Dermis blood vessel endothelial cell (primary cell): ENCODE measurements at places on chromosomes 5 and 9. TPM values are rescaled to one million over a fixed set of nuclear protein-coding genes. Genes with fewer than 3 reads are reported as not detected.
A peak's percentile ranks its signal among the peaks of the same experiment; 100 is the strongest.

Gene IL4
- total RNA-seq, result not detected in 2 replicates

DNA sequence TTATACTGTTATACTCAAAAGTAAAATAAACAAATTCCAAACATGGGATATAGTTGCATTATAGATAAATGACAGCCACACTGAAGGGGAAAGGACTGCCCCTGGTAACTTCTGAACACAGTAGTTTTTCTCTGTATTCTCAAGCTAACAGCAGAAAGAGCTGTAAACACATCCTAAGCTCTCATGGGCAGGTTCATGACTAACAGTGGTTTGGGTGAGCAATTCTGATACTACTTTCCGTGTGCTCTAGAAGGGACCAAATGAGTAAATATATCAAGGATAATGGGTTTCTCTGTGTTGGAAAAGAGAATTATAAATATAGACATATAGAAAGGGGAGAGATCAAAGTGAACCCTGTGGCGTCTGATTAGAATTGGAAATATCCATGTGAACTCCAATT, 2.2 kb upstream of the LCN6 start:
- DNase-seq, result no peak

Gene C5orf58
- total RNA-seq, result not detected in 2 replicates

Gene DNAJC18
- total RNA-seq, result 8.6 and 9.0 TPM in 2 replicates

- DNase-seq, result no peak
Observed at GRCh38 chr5:11064763-11065450, 303.9 kb upstream of the DAP start.

DNA sequence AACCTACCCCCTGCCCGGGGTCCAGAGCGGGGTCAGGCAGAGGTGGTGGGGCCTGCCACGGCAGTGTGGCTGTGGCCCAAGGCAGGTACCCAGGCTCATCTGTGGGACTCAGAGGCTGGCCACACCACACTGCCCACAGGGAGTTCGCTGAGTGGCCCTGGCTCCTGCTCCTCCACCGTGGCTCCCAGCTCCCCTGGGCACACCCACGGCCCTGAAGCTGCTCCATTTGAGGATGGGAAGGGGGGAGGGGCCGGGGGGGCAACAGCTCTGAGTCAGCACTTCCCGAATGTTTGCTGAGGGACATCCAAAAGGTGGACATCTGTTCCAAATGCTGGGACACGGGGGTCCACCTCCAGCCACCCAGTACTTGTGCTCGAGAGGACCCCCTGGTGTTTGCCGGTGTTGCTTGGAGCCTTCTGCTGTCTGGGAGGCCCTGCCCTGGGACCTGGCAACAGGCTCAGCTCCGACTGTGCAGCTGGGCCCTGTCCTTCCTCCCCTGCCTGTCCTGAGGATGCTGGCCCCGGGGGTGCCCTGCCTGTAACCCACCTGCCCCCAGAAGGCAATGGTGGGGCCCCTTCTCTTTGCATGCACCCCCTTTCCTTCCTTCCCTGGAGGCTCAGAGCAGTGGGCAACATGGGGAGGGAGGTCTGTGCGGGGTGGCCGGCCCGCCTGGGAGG, 2.5 kb upstream of the NRARP start:
- DNase-seq, result peak; percentile 65

- no peak for DNase-seq
Observed at GRCh38 chr5:96207420-96207819, 225.6 kb downstream of the PCSK1 start.

Gene TMEM252
- 0.51 TPM in 1 of 2 replicates, not detected in the other for total RNA-seq

Gene GLDC
- 3.2 and 10.0 TPM in 2 replicates for total RNA-seq
